ENCODE measurements at places on chromosomes 3 and 15.

DNA sequence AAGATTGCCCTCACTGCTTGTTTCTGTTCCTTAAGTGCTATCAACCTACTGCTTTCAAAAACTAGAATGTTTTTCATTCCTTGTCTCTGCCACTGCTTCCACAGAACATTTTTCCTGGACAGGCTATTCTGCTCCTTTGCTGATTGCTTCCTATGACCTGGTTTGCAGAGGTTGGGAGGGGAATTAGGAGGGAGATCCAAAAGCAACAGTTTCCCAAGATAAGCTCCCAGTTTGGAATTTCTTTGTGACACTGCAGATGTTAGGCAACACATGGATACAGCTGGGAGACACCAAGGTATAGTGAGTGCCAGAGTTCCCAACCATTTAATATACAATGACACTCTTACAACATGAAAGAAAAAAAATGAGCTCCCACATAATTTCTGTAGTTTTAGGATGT is 1036.5 kb downstream of the ROBO2 start:
- no peak for DNase-seq

GRCh38 chr3:50885070-50885850 is 210.5 kb downstream of the DOCK3 start:
- DNase-seq, result no peak

- DNase-seq, result no peak
These were observed 34.9 kb downstream of the PPCDC start for GRCh38 chr15:75058127-75058905.

- no peak for DNase-seq
These were observed 106.5 kb upstream of the ADPGK start for GRCh38 chr15:72890043-72890442.
